ENCODE measurements at places on chromosomes 4 and X. TPM values are rescaled to one million over a fixed set of nuclear protein-coding genes. Genes with fewer than 3 reads are reported as not detected.

GRCh38 chrX:107805179-107805578, 20.5 kb upstream of the MID2 start:
- no peak for DNase-seq

- DNase-seq: no peak
Observed at GRCh38 chr4:4862665-4863482, 3.4 kb downstream of the MSX1 start.

DNA sequence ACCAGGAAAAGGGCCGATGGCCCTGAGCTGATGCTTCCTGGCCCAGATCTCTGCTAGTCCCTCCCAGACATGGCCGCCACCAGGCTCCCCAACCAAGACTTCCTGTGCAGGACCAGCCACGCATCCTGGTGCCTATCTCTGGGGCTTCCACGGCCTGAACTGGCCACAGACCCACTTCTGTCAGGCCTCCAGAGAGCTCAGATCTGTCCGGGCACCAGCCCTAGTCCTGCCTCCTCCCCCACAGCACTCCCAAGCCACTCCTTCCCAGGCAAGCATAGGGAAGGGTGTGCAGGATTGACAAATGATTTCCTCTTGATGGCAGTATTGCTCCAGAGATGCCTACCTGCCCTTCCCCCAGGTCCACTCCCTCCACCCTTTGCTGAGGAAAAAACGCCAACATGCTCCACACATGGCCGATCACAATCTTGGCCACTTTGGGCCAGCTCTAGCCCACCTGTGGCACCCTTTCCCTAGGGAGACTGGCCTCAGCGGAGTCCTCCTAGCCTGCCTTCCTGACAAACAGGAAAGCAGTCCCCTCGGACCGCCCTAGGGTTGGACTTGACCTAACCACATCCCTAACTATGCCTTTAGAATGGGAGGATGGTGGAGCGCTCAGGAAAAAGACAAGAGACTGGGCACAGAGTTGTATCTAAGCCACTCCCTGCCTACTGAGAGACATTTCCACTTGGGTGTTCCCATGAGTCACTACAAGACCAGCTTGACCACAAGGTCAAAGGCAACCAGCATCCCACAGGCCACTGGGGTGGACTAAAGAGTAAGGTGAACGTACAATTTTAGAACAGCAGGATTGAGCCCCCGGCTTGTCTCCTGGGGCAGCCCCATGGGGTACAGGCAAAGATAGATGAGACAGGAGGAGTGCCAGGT, 277.5 kb upstream of the AGTR2 start:
- peak; percentile 90 for DNase-seq

The FGF2 gene
- total RNA-seq: 3.3 TPM

The GPR34 gene
- total RNA-seq: not detected

DNA sequence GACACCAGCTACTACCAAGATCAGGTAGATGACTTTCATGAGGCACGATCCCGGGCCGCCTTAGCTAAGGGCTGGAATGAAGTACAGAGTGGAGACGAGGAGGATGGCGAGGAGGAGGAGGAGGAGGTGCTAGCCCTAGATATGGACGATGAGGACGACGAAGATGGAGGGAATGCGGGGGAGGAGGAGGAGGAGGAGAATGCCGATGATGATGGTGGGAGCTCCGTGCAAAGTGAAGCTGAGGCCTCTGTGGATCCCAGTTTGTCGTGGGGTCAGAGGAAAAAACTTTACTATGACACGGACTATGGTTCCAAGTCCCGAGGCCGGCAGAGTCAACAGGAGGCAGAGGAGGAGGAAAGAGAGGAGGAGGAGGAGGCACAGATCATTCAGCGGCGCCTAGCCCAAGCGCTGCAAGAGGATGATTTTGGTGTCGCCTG, 481 bp downstream of the UTP3 start:
- no peak for DNase-seq

The SSX1 gene
- total RNA-seq: 2.0 TPM

DNA sequence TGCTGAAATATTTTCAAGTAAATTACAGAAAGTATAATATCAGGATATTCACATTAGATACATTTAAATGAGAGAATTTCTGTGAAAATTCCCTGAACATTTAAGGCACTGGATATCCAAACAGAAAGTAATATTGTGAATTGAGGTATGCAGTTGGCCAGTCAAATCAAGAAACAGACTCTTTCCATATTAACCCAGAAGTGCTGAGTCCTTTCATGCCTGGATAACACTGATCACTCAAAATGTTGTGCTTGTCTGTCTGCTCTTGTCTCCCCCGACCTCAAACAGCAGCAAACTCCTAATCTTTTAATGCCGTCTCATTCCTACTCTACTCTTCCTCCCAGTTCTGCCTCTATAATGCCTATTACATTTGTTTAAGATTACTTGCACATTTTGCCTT, 51.2 kb downstream of the TBC1D9 start:
- DNase-seq: no peak

The SYTL4 gene
- 1.3 TPM for total RNA-seq

The MYOZ2 gene
- 0.29 TPM for total RNA-seq

The CT47B1 gene
- total RNA-seq: not detected

DNA sequence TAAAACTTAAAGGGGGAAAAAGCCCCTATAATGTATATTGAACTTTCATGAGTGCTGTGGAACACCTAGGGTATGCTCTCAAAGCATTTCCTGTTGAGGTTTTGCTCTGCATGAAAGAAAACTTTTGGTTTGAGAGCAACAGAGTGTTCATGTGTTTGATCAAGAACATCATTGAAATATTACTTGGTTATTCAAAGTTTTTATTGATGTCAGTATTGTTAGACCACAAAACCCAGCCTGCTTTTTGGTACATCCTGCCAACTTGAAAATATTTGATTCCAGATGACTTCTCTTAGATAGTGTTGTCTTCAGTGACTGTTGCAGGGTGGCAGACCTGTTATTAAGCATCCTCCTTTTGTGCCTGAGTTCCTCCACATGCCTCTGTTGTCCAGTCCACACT, 68.0 kb downstream of the N4BP2 start:
- no peak for DNase-seq

The GCNA gene
- total RNA-seq: 2.4 TPM

- DNase-seq: no peak
Observed at GRCh38 chr4:187070158-187070557, 346.5 kb upstream of the FAT1 start.

DNA sequence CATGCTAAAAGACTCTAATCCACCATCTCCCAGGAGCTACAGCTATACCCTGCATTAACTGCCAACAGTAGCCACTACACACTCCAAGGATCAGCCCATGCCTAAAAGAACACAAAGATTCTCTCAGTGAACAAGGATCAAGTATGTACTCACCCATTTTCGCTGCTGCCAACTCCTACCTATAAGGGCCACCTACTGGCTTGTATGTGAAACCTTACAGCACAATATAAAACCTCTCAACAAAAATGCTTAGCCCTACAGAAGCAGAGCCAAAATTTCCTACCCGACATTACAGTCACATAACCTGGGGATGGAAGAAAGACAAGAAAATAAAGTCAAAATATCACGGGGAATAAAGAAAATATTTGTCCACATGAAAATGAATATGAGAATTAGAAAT, 562.8 kb upstream of the POU3F4 start:
- no peak for DNase-seq

DNA sequence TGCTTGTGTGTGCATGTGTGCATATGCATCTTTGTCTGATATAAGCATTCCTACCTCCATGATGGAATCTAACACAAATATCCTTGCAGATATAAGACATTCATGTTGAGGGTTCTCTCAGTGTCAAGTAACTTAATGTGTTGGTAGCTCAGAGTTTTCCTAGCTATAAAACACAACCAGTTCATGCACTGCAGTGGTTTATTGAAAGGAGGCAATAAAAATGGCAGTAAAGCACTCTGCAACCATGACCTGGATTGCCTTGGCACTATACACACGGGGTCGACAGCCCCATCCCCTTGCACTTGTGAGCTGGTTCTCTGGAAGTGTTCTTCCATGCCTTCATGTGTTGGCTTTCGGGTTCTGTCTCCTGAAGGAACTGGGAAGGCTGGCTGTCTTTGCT, 38.9 kb downstream of the GPC4 start:
- no peak for DNase-seq

DNA sequence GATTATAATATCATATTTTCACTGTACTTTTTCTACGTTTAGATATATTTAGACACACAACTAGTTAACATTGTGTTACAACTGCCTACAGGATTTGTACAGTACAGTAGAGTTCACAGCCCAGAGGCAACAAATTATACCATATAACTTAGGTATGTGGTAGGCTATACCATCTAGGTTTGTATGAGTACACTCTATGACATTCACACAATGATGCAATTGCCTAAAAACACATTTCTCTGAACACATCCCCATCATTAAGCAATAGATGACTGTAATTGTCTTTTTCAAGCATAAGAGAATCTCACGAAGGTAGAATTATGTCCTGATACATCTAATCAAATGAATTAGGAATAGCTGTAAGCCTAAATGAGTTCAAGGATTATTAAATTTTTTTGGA, 12.3 kb upstream of the TIGD2 start:
- DNase-seq: no peak

DNA sequence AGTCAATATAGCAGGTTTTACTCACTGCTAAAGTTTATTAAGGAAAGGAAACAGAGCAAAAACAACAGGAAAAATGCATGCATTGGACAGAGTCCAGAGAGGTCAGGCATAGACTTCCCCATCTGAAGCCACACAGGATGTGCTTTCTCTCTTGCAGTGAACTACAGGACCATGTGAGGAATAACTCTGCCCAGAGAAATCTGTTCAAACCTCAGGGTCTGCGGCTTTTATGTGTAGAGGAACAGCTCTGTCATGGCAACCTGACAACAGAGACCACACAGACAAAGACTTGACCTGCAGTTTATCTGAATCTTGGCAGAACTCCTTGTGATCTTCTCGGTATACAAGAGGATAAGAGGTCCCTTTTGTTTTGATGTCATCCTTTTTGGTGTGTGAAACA, 46.3 kb upstream of the LONRF3 start:
- peak; percentile 5 for DNase-seq

The ANAPC4 gene
- 19.4 TPM for total RNA-seq

DNA sequence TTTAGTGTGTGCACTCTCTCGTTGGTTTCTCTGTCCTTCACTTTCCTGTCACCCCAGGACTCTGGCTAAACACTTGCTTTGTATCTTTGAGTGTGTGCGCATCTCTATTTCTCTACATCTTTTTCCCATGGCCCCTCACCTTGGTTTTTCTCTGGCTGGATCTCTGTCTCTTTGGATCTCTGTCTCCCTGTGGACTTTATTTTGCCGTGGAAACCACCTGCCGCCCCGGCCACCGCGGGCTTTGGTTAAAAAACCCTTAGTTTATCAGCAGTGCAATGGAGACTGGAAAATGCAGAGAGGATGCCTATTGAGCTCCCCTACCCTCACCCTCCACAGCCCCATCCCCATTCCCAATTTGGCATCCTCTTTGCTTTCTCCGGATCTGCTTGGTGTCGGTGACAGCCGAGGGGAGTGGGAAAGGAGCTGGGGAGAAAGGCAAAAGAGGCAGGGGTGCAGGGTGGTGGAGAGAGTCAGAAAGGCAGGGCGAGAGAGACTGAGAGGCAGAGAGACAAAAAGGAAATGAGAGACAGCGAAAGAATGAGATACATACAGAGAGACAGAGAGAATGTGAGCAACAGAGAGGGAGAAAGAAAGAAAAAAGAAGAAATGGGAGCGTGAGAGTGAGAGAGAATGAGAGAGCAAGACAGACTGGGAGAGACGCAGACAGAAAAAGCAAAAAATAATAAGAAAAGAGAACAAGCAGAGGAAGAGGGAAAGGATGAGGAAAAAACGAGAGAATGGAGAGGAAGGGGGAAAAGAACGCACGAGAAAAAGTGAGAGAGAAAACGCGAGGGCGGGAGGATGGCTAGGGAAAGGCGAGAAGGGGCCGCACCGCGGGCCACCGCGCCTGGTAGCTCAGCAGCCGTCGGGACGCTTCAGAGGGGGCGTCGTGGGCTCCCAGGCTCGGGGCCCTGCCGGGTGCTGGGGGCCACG, 688 bp downstream of the GPR101 start:
- no peak for DNase-seq

DNA sequence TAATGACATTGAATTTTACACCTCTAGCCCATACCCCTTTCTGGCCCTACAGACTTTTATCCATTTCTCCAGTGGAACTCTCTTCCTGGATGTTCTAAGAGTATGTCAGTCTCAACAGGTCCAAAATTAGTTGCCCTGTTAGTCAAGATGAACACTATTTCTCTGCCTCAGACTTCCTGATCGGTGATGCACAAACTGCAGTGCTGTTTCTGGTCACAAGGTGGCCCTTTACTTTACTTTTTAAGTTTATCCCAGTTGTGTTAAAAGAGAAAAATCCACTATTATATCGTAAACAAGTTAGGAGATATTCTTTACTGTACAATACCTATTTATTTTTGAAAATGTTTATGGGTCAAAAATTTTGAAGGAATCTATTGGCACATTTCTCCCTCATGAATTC, 13.1 kb downstream of the TCEAL7 start:
- DNase-seq: peak; percentile 22

The PAK3 gene
- 0.88 TPM for total RNA-seq

The TMEM150C gene
- 0.49 TPM for total RNA-seq

- DNase-seq: peak; percentile 7
Observed at GRCh38 chr4:152894673-152895072, 41.5 kb upstream of the FHDC1 start.

The PDE6B gene
- total RNA-seq: not detected

DNA sequence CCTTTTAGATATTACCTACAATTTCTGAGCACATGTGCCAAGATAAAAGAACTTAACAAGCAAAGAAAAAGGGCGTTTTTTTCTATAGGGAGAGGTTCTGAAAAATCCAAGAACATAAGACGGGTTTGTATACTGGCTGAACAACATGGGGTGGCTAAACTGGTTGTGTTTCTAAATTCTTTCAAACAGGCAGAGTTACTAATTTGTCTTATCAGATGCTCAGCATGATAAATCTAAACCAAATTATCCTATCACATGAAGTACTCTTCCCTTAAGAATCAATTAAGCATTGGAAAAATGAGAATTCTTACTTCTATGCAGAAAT, 45.4 kb upstream of the PGM2 start:
- DNase-seq: no peak

DNA sequence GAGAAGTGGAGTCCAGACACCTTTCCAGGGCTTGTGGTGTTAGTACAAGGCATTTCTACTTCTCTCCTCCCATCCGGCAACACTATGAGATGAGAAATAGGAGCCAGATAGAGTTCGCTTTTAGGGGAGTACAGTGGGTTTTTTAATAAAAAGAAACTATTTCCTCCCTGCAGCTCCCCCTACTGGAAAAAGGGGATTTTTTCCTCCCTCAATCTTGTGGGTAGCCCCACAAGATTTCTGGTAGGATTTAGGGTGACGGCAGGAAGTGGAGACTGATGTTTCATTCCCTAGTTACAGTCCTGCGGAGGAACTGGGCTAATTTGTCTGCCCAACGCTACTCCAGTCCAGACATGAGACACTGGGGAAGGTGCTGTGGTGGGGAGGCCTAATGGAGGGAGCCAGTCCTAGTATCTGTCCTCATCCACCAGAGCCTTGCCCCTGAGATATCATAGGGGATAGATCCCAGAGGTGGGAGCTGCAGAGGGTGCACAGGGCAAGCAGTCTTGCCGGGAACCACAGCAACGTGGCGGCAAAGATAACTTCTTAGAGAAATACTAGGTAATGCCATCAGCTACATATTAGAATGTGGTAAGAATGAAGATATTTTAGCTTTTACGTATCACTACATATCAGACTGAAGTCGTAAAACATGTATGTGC, 45.5 kb upstream of the PRKG2 start:
- DNase-seq: no peak
